ENCODE measurements at places on chromosomes 13 and 19.

DNA sequence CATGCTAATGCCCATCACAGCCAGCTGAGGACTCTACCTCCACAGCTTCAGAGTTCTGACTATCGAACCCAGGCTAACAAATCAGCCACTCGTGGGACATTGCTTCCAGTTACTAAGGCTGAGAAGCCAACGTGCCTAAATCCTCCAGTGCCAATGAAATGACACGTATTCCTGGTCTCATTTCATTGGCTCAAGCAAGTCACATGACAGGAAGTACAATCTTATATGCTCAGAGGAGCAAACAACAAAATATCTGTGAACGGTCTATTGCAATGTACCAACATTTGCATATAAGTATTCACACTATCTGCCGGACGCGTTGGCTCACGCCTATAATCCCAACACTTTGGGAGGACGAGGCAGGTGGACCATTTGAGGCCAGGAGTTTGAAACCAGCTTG lies 12.8 kb upstream of the IZUMO2 start:
- DNase-seq, result no peak

GRCh38 chr19:58572026-58572817 lies 913 bp downstream of the MZF1 start:
- no peak for DNase-seq

- no peak for DNase-seq
Observed at GRCh38 chr13:99113351-99113750, 87.3 kb upstream of the UBAC2 start.

- DNase-seq, result no peak
Observed at GRCh38 chr13:49400755-49401659, 42.9 kb downstream of the CAB39L start.

- no peak for DNase-seq
Observed at GRCh38 chr13:112124141-112124540, 57.2 kb downstream of the SOX1 start.

DNA sequence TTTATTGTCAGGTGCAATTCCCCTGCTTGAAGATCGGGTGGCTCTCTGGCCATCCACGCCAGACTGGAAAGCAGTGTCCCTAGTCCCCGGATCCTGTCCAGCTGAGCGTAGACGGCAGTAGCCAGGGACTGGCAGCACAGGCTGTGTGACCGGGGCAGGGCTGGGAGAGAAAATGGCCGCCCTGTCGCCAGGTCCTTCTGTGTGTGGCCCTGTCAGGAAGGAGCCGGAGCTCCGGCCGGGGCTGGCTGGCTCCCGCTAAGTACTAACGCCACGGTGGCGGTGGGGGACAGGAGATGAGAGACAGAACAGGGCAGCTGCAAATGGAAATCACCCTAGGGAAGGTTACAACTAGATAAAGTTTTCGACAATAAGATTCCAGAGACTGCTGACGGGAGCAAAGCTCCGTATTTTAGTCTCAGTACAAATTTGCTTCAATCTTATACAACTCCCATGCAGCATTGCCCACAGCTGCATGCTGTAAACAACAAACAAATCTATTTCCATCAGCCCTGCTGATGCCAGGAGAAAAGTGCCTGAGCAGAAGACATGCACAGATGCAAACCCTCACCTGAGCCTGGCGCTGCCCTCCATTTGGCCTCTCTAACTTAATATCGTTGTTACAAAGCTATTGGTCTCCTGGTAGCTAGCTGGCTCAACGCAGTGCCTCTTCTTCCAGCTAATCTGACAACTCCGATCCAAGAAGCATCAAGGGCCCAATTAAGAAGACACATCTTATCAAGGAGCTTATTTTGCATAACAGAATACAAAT lies 253.0 kb downstream of the TSHZ3 start:
- DNase-seq, result no peak

DNA sequence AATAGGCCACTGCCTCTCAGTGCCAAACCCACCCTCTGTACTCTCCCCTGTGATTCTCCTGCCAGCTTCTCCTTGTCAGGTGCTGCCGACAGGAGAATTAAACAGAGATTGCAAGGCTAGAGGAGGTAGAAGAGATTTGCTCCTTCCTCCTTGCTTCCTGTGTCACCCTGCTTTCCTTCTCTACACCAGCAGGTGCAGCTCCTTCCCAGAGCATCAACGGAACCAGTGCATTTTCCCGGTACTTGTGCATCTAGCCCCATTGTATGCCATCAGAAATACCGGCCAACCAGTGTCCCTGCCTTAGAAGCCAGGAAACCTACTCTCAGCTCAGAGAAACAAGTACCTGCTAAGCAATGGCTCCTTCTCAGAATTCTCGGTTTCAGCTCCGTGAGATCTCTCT lies 253.2 kb downstream of the SUCLA2 start:
- no peak for DNase-seq

DNA sequence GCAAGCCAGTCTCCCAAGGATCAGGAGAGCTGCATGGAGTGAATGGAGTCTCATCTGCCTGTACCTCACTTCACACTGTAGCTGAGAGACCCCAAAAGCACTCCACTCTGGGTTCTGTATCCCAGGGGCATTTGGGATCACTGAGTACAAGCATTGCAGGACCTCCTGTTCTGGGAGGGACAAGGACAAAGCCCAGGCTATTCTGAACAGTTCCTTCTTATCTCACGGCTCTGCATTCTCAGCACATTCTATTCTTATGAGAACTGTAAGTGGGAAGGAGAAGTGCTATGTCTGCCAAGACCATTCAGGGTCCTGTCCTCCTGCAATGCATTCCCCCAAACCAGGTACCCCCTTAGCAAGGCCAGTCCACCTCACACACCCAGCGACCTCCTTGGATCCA lies 42.8 kb downstream of the RNF6 start:
- no peak for DNase-seq

- no peak for DNase-seq
Observed at GRCh38 chr19:1087813-1088415, 7.3 kb downstream of the POLR2E start.

DNA sequence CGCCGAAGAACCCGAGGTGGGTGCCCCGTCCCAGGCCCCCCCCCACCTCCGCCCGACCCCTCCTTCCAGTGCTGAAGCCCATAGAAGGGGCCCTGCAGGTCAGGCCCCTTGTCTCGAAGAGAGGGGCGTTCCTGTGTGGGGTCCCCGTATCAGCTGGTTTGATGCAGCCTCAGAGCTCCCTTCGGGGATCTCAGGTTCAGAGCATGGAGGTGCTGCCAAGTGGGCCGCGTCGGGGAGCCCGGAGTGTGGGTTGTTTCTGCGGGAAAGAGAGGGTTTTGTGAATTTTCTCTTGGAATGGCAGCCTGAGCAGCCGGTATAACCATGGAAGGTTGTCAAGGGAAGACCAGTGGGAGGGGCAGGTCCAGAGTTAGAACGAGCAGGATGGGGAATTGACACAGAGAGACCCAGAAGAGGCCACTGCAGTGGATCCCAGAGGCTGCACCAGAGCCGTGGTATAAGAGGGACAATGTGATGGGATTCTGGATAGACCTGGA lies 384 bp downstream of the TRAPPC2B start:
- DNase-seq, result no peak

DNA sequence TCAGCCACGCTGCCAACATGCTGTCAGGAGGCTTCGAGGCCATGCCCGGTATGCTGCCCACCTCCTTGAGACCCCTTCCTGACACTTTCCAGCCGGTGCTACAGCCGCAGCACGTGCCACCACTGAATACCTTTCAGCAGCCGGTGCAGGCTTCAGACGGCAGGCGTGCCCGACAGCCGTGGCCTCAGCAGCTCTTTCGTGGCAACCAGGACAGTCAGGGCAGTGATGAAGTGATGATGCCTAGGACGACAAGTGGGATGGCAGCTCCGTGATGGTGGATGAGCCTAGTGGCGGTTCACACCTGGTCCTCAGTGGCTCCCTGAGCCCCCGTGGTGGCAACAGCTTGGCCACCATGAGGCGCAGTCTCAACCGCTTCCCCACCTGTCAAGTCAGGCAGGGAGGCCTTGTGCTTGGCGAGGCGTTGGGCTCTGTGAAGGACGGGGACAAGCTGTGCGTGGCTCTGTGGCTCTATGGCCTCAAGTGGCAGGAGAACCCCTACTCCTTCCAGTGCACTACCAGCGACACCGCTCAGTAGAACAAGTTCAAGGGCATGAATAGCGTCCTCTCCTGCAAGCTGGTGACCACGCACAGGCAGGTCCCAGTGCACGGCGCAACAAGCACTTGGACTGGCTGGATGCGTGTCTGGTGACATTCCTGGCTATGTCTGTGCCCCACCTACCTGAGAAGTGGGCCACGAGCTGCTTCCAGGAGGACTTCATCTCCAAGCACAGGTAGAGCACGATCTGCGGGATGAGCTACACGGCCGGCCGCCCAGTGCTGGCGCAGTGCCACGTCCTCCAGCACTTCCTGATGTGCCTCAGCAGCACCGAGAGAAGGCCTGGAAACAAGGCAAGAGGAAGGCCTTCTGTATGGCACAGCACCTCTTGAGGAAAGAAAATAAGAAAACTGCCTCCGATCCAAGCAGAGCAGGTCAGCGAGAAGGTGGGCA lies 18.2 kb upstream of the ZNF14 start:
- no peak for DNase-seq

DNA sequence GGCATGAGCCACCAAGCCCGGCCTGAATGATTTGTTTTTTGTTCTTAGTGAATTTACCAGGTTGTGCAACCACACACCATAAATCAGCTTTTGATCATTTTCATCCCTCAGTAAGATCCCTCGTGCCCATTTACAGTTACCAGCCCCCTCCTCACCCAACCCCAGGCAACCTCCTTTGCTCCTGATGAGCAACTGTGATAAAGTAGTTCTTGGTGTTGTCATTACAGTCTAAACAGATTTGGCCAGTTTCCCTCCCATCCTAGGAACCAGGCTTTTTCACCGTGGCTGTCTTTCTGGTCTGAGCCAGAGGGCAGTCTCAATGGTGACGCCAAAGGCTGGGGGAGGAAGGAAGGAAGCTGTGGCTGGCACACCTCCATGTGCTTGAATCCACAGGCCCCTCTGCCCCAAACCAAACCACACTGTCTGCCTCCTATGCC lies 61.2 kb upstream of the WDFY2 start:
- DNase-seq, result no peak

GRCh38 chr13:90365130-90365529 lies 982.4 kb upstream of the MIR17HG start:
- no peak for DNase-seq

GRCh38 chr13:79384022-79384610 lies 21.9 kb downstream of the RBM26 start:
- DNase-seq, result no peak

DNA sequence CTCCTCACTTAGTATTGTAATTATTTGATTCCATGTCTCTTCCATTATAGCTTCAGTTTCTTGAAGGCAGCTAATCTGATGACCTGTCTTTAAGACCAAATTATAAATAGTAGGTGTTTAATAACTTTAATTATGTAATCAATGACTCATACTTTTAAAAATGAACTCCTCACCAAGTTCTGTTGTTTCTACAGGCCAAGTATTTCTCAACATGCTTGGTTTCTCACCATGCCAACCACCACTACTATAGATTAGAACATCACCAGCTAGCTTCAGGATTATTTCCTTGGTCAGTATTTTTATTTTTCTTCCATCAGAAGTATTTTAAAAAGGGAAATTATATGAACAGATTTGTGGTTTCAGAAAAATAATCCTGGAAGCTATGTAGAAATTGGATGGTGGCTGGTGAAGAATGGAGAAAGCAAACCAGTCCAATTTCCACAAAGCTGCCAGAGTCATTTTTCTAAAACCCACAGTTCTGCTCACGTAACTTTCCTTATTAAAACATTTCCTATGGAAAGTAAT lies 237.7 kb upstream of the DACH1 start:
- DNase-seq, result no peak

- DNase-seq, result no peak
Observed at GRCh38 chr13:91773591-91774227, 375.3 kb downstream of the GPC5 start.

DNA sequence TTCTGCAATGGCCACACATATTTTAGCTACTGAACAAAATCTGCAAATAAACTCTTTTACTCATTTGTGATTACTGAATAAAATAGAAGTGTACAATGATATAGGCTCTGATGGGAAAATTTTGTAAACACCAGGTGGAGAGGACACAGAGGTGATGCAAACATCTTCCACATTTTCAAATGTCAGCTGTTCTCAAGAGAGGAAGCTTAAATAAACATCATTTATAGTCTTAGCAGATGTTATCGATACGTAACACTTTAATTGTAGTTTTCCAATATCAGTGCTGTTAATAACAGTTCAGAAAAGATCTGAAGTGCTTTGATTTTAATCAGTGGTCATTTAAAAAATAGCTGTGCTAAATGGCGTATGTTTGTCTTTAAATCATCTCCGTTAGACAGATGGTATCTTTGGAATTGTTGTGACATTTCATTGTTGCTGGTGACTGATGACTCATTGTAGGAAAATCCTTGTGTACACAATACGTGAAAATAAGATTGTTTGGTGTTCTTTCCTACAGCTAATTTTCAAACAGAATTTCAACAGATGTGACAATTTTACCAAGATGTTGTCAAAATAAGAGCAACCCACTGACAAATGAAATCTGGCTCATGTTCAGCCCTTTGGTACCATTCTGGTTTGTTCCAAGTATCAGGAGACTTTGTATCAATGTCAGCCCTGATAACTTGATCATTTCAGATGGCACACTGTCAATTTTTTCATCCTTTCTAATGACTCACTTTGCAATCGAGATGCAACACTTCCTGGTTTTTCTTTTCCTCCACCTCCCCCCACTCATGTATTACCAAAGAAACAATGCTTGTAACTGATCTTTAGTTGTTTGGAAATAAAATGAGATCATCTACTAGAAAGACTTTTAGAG lies 516.0 kb downstream of the DCT start:
- DNase-seq, result no peak

Data from smooth muscle cell of the brain vasculature (primary cell).